ENCODE measurements at places on chromosomes 3 and 15.

GRCh38 chr15:32029862-32030781 lies at the start of gene CHRNA7:
CHRNA7 (plus strand) TSS chr15:32030515; CDS start chr15:32030595, 80 bp downstream.
- peak; percentile 33 for DNase-seq

DNA sequence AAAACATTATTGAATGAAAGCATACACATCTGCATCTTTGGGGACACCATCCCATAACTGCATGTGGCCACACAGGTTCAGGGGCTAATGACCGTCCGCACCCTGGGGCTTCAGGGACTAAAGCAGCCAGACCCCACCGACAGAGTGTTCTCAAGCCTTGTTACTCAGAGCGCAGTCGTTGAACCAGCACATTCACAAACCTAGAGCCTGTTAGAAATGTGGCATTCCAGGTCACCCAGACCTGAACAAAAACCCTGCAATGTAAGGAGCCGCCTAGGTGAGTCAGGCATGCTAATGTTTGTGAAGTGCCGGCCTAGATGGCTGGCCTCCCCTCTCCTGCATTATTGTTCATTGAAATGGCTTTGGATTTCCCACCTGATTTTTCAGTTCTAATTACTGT lies 52.3 kb upstream of the HACD2 start:
- DNase-seq, result no peak

- no peak for DNase-seq
Measured at GRCh38 chr15:65201918-65202317, 9.4 kb downstream of the CILP start.

DNA sequence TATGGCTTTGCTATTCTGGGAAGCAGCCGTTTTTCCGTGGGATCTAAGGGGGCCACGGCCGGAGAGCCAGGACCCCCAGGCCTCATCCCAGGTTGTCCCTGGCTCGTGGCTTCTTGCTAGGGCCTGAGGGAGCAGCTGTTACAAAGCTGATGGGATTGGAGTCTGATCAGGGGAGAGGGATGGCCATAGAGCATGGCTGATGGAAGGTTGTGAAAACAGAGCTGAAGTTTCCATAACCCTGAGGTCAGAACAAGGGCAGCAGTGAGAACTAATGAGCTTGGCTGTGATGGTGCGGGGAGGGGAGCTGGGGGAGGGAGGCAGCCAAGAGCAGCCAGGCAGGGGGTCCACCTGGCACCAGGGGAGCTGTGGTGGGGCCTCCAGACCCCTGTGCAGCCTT lies 63.0 kb downstream of the LINGO1 start:
- no peak for DNase-seq

DNA sequence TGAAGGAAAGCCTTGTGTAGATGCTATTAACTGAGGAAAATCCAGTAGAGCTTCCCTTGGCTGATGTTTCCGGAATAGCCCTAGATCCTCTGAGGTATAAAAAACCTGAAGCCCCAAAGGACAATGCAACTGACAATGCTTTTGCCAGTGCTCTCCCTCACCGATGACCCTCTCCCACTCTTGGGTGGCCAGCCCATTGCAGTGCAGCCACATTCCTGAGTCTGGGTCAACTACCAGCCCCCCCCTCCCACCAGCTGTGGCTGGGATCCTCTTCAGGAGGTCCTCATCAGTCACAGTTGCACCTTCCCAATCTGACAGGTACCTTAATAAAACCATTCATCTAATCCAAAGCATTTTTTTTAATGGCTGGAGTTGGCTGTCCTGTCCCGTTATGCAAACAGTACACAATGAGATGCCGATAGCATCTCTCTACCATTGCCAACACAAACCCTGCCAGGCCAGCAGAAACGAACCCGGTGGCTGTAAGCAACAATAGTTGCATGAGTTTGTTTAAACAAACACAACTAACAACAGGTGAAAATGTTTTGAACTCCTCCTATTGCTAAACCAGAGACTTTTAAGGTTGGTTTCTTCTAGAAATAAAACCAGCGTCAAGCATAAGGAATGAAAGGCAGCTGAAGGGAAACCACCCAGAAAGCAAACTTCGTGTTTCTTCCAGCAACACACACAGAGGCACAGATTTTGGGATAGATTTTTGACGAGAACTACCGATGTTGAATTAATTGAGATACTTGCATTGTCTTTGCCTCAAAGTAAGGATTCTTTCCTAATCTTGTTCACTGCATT lies 128.3 kb upstream of the ARHGEF3 start:
- DNase-seq, result no peak

- DNase-seq, result no peak
Measured at GRCh38 chr15:24955531-24955921, 739 bp downstream of the SNRPN start.

DNA sequence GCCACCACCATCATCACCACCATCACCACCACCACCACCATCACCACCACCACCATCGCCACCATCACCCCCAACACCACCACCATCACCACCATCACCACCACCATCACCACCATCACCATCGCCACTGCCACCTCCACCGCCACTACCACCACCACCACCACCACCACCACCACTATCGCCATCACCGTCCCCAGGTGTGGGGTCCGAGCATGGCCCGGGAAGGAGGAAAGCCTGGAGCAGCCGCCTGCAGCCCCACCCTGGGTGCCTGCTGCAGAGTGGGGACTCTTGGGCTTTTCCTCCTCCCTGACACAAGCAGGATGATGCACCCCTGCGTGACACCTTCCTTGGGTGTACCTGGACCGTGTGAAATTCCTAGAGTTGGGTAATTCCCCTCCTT lies 43.9 kb downstream of the MUC4 start:
- no peak for DNase-seq

- DNase-seq, result no peak
Measured at GRCh38 chr3:109047366-109047765, 70.6 kb downstream of the MORC1 start.

DNA sequence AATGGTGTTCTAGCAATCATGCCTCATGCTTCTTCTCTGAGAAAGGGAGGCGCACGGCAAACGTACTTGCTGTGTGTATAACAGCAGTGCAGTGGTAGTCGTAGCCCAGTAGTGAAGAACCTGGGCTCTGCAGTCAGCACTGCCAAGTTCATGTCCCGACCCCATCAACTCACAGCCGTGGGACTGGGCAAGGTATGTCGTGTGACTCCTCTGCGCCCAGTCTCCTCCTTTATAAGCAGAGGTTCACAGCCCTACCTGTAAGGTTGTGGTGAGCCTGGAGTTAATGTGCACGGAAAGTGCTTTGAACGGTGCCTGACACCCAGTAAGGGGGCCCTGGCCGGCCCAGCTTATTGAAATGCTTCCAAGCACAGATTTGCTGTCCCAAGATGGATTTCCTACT lies 26.6 kb downstream of the EHD4 start:
- DNase-seq, result no peak

DNA sequence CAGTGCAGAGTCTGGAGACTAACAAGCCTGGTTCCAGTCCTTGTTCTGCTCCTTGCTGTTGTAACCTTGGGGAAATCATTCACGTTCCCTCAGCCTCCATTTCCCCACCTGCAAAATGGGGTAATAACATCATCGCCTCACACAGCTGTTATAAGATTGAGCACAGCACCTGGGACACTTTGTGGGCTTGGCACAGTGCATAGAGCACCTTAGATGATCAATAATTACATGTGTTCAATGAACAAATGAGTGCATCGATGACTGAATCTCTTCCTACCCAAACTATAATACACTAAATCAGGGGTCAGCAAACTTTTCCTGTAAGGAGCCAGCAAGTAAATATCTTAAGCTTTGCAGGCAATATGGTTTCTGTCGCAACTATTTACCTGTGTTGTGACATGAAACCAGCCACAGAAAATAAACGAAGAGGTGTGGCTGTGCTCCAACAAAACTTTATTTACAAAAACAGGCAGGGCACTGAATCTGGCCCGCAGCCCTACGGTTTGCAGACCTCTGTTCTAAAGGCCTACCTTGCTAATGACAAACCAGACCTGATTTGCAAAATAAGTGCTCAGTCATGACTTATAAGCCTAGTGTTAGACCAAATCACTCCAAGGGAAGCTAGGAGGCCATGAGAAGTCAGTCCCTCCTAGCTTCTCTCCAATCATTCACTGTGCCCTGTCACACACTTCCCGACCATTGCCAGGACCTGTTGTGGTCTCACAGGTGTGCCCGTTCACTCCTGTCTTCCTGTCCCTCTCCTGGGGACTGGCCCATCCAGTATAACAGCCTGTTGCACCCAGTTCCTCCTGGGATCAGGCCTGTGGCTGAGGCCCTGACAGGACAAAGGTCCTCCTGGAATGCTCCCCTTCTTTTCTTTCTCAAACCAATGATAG lies 149.4 kb upstream of the WNT5A start:
- DNase-seq, result no peak

DNA sequence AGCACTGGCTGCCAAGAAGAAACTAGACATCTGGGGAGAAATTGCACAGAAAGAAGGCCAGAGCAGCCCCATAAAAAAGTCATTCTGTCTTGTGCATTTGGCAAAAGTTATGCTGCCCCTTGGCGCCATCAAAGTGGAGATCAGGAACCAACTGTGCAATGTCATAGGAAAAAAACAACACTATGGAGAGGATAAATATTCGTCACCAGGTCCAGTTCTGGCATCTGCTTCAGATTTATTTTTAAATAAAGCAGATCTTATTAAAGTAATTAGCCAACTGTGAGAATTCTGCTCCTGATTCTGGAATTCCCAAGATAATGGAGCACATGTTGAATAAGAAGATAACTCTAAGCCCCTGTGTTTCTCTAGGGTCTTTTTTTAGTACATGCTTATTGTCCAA lies 500.0 kb upstream of the IL12A start:
- no peak for DNase-seq

GRCh38 chr3:34268032-34268709 lies 469.7 kb downstream of the PDCD6IP start:
- DNase-seq, result no peak

DNA sequence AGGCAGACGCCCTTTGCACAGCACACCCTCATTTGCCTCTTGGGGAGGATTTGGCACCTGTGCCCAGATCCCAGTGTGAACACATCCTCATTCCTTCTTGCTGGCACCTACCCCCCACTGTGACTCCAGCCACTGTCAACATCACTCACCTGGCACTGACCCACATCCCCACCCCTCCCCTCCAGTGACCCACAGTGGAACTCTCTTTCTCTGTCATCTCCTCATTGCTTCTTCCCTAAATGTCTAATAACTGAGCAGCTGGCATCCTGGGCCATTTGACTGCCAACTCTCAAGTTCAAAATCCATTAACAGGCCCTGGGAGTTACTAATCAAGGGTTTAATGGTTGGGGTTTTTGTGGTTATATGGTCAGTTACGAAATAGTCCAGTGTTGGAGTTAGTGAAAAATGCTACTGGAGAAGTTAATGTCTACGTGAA lies 14.4 kb downstream of the SNAPC5 start:
- DNase-seq, result no peak

Measured in NCI-H510A (cell line).